ENCODE measurements at places on chromosomes 12 and 14.
A peak's percentile ranks its signal among the peaks of the same experiment; 100 is the strongest.

- no peak for DNase-seq
These were observed 1.3 kb upstream of the TRIP11 start for GRCh38 chr14:92041203-92041602.

DNA sequence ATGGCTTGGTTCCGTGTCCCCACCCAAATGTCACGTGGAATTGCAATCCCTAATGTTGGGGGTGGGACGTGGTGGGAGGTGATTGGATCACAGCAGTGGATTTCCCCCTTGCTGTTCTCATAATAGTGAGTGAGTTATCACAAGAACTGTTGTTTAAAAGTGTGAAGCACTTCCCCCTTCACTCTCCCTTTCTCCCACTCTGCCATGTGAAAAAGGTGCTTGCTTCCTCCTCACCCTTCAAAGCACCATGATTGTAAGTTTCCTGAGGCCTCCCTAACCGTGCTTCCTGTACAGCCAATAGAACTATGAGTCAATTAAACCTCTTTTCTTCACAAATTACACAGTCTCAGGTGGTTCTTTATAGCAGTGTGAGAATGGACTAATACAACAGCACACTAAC, 5.3 kb upstream of the CEP128 start:
- no peak for DNase-seq

DNA sequence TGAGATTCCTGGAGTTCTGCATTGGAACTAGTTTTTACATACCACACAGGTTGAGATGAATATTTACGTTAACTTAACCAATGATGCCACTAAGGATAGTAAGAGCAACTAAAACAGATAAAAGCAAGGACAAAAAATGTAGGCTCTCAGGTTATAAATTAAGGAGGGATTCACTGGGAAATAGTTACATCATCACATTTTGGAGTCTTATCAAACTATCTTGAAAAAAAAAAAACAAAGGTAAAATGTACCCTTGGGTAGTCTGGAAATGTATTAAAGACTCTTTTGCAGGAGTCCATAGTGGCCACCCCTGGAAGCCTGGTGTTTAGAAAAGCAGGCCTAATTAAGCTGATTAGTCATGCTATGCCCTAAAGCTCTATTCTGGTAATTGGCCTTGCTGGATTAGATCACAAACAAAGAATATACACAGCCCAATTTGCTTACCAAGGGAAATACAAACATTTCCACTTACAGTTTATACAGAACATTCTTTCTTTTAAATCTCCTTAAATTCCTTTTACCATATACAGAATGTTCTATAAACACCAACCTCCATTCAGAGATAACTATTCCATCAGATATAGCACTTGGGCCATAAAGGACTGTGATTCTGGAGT, 39.3 kb downstream of the SLC25A47 start:
- DNase-seq = peak; percentile 21

DNA sequence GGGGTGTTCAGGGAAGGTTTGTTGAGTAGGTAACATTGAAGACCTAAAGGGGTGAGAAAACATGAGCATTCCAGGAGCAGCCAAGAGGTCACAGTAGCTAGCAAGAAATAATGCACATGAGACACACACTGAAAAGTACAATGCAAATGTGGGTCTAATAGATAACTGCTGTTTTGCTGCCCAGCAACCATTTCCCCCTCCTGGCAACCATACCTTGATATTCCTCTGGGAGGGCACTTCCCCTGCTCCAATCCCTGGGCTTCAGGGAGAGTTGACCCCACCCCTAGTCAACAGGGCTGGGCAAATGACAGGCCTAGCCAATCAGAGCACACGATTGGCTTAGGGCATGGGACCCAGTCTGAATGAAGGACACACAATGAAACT, 8.5 kb upstream of the ACTN1 start:
- peak; percentile 47 for DNase-seq

- DNase-seq = no peak
These were observed 115.4 kb downstream of the MED13L start for GRCh38 chr12:116162071-116162470.

DNA sequence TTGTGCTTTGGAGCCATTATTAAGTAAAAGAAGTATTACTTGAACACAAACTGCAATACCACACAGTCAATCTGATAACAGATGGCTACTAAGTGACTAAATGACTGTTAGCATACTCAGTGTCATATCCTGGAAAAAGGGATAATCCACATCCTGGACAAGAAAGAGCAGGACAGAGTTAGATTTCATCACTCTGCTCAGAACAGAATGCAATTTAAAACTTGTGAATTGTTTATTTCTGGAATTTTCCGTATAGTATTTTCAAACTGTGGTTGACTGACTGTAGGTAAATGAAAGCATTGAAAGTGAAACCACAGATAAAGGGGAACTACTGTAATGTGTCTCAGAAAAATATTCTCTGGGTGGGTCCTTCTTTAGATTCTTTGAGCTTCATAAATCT, 458.8 kb downstream of the TMEM117 start:
- no peak for DNase-seq

DNA sequence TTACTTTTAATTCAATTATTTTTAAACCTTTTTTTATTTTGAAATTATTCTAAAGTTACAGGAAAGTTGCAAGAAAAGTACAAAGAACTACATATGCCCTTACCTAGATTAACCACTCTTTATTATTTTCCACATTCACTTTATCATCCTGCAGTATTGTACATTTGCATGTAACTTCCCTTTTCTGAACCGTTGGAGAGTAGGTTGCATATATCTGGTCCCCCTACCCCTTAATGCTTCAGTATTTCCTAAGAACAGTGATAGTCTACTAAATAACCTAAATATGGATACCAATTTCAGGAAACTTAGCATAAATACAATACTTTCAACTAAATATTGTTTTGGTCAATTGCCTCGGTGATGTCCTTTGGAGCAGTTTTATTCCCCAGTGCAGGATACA, 15.0 kb downstream of the G2E3 start:
- DNase-seq = no peak

- DNase-seq = no peak
These were observed 16.9 kb downstream of the PRKAB1 start for GRCh38 chr12:119684711-119685369.

GRCh38 chr14:33376510-33376909, 437.8 kb downstream of the NPAS3 start:
- DNase-seq = no peak

GRCh38 chr12:12954878-12955625, 3.1 kb upstream of the GPRC5D start:
- DNase-seq = no peak

GRCh38 chr14:22737052-22737451, 29.4 kb upstream of the OXA1L start:
- no peak for DNase-seq

- peak; percentile 91 for DNase-seq
These were observed 835 bp downstream of the MYL6 start for GRCh38 chr12:56158926-56159461.

GRCh38 chr14:95979339-95980042, 59.7 kb upstream of the C14orf132 start:
- peak; percentile 70 for DNase-seq

DNA sequence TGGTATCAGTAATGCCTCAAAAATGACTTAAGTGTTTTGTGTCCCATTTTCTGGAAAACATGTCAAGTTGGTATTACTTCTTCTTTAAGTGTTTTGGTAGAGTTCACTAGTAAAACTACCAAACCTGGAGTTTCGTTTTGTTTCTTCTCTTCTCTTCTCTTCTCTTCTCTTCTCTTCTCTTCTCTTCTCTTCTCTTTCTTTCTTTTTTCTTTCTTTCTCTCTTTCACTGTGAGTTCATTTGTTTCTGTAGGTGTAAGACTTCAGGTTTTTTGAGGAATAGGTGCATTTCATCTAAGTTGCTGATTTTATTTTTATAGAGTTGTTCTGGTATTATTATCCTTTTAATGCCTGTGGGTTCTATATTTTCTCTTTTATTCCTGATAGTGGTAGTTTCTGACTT, 21.9 kb downstream of the CNOT2 start:
- no peak for DNase-seq

DNA sequence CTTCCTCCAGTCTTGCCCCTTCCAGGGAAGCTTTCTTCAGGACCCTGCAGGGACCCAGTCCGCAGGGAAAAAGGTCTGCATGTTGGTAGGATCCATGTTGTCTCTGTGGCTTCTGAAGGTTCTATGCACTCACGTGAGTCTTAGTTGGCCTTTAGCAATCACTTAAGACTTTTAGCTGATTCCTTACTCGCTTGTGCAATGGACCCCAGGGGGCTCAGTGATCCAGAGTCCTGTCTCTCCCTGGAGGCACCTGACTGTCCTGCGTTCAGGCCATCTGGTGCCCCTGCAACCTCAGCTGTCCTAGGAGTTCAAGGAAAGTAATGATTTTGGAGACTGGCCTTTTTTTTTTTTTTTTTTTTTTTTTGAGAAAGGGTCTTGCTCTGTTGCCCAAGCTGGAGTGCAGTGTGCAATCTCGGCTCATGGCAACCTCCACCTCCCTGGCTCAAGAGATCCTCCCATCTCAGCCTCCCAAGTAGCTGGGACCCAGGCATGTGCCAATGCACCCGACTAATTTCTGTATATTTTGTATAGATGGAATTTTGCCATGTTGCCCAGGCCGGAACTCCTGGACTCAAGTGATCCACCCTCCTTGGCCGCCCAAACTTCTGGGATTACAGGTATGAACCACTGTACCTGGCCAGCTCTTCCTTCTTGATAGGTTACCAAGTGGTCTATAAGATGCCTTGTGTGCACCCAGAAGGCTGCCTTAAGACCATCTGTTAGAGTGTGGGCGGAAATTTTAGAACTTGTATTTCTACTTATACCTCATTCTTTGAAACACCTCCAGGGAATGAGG, 4.6 kb downstream of the IFI27L2 start:
- DNase-seq = no peak

- no peak for DNase-seq
These were observed 119.9 kb downstream of the PHETA1 start for GRCh38 chr12:111249018-111249370.

DNA sequence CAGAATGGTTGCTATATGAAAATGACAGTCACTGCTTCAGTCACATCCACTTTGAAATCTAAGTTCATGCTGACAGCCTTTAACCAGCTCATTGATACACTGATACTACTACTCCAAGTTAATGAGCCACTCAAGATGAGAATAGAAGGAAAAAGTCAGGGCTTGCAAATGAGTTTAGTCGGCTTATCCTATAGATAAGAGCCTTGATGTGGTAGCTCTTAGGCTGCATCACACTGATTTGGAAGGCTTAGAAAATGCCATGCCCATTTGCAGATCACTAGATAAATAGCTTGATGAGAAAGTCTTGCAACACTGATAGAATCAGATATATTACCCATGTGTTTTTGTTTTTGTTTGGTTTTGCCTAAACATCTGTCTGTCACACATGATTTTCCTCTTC, 251.4 kb upstream of the ATXN7L3B start:
- no peak for DNase-seq

DNA sequence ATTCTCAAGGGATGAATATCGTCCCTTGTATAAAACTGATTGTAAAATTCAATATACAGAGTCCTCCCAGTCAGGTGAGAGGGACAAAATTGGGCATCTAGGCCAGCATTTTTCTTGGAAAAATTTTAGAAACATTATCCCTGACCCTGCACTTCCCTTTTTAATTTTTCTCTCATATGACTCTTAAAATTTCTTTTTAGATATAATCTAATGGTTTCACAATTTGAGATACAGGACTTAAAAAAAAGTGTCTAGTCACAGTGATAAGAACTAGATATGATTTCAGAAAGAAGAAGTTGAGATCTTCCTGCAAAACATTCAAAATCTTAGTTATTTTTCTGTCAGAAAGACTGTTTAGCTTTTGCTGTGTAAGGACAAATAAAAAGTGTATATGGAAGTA, 270.8 kb upstream of the PPFIA2 start:
- no peak for DNase-seq

GRCh38 chr12:119208626-119209061, 29.9 kb downstream of the HSPB8 start:
- DNase-seq = peak; percentile 79

- DNase-seq = no peak
These were observed 232.0 kb upstream of the PLXNC1 start for GRCh38 chr12:93916402-93916801.

DNA sequence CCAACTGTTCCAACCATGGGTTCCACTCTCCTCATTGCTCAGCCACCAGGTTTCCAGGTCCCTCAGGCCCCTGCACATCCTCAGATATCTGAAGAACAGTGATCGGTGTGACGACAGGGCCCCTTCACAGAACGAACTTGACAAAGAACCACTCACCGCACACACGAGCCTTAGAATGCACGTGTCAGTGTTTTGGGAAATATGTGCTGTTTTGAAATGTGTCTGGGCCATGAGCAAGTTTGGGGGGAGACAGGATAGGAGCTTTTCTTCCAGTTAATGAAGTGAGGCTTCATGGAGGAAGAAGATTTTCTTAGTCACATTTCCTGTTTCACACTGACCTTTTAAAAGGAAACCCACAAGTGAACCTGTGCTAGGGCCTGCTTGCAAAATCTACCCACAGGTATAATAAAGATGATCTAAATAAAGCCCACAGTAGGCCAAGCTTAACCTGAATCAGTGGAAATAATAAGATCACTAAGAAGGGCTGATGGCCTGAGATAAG, 58.6 kb downstream of the ZFP36L1 start:
- no peak for DNase-seq

GRCh38 chr12:122368361-122369073, 54.0 kb downstream of the CLIP1 start:
- DNase-seq = peak; percentile 37

GRCh38 chr14:71863766-71864165, 68.5 kb upstream of the RGS6 start:
- DNase-seq = no peak

DNA sequence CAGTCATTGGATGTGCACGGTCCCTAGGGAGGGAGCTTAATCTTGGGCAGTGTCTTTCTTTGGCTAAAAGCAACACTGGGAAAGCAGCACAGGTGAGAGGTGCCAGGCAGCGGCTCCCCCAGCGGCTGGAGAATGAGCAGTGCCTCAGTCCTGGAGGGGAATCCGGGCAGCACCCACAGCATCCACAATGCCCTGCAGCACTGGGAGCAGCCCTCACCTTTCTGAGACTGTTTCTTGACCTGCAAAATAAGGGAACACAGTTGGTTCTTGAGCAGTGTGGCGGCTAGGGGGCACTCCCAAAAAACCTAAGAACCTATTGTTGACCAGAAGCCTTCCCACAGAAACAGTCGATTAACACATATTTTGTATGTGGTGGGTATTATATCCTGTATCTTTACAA, 75.8 kb downstream of the SINHCAF start:
- DNase-seq = no peak

DNA sequence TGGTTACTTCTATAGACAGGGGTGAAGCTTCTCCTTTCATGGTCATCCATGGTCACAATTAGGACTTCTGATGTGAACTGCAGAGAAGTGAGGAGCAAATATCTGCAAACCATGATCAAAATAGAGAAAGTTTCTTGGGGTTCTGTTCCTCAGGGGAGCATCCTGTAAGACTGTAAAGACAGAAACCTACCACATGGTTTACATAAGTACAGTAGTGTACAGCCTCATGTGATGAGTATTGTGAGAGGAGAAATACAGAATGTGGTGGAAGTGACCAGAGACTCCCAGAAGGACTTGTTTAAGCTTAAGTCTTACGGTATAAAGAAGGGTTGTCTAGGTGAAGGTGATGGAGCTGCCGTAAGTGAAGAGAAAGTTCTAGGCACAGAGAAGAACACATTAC, 484.7 kb downstream of the LRIG3 start:
- DNase-seq = no peak
